ENCODE measurements at places on chromosomes 7 and 10. TPM values are rescaled to one million over a fixed set of nuclear protein-coding genes. Genes with fewer than 3 reads are reported as not detected.

The GHRHR gene
- not detected for total RNA-seq

GRCh38 chr7:94055963-94056362, 51.8 kb upstream of the BET1 start:
- DNase-seq = peak; percentile 65

The RSPH10B gene
- total RNA-seq = 0.10 TPM

DNA sequence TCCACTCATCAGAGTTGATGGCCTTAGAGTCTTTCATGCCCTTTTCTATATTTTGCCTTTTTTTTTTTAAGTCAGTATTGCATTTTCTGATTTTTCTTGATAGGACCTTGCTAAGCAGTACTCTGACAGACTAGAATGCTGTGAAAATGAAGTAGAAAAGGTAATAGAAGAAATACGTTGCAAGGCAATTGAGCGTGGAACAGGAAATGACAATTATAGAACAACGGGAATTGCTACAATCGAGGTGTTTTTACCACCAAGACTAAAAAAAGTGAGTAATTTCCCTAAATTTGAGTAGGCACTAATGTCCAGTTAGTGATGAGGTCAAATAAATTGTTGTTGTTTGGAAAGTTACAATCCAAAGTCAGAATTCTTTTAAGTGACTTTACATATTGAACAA, 7.4 kb downstream of the NUB1 start:
- DNase-seq = no peak

The IL2RA gene
- total RNA-seq = not detected

DNA sequence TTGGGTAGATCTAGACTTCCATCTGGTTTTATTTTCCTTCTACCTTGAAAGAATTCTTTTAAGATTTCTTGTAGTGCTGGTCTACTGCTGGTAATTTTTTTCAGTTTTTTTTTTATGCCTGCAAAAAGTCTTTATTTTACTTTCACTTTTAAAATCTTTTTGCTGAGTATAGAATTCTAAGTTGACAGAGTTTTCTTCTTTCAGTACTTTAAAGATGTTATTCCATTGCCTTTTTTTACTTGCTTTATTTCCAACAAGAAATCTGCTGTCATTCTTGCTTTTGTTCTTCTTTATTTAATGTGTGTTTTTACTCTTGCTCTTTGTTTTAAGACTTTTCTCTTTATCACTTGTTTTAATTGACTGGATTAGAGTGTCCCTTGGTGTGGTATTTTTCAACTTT, 36.1 kb upstream of the HECTD2 start:
- DNase-seq = no peak

GRCh38 chr10:5293691-5294550, 70.8 kb upstream of the UCN3 start:
- DNase-seq = peak; percentile 94
